ENCODE measurements at places on chromosomes 12 and 14.

DNA sequence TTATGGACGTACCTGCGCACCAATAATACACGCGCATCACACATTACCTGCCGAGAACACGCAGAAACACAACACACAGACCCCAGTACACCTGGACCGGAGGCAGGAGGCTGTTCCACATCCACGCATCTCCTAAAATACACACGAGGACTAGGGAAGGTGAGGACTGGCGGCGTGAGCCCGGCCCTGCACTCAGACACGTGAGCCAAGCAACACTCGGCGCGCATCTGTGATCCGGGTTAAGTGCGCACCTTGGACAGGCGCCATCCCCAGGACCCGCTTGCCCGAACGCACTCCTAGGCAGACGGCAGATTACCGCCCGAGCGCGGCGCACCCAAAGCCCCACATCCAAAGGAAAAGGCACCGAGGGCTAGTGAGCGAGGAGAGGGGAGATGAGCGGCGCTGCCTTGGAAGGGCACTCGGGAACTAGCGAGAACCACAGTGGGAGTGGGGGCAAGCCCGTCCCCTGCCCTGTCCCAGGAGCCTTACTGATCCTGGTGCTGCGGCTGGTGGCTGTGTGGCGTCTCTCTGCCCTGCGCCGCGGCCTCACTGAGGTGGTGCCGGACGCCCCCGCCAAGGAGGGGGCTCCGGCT lies 417 bp downstream of the GLS2 start:
- DNase-seq = no peak

DNA sequence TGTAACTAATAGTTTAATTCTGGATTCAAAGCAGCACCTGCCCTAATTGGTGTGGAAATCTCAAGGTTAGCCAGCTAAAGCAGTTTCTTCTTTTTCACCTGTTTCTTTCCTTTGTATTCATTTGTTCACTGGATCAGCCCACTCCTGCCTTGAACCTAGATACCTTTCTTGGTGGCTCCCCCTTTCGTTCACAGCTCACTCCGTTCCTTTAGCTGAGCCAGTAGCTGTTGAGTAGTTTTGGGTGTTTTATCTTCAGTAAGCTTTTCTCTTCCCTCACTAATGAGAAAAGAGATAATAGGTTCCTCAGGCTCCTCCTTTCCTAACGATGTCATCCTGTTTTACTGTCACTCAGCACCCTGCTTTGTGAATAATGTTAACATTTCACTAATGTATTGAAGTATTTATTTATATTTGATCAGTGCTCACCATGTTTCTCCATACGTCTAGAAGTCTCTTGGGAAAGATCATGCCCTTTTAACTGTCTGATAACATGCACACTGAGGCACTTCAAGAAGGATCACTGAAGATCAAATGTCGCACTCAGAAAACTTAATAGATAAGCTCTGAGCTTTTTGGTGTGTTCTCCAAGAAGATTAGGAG lies 121.1 kb downstream of the TGFB3 start:
- no peak for DNase-seq

DNA sequence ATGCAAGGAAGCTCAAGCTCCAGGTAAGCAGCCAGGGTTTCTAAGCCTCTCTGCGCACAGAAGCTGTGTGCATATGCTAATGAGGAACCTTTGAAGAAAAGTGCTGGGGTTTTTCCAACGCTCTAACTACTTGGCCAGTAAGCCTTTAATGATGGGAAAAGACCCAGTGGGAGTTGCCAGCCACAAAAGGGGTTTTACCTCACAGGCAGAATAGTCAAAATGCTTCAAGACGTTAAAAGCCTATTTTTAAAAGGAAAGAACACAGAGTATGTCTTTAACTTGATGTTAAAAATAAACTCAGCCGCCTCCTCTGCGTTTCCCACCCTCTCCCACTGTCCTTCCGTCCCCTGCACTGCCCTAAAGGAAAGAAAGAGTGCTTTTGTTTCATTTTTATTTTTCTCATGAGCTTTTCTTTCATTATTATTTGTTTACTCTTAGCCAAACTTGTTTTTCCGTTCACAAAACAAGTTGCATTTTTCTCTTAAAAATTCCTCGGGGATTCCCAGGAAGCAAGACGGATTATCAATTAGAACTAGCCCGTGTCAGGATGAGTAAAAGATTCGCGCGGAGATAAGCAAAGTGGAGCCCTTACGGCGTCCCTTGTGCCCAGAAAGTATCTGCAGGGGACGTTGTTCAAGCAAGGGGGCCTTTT lies 209.8 kb upstream of the NUDT4 start:
- peak; percentile 95 for DNase-seq

DNA sequence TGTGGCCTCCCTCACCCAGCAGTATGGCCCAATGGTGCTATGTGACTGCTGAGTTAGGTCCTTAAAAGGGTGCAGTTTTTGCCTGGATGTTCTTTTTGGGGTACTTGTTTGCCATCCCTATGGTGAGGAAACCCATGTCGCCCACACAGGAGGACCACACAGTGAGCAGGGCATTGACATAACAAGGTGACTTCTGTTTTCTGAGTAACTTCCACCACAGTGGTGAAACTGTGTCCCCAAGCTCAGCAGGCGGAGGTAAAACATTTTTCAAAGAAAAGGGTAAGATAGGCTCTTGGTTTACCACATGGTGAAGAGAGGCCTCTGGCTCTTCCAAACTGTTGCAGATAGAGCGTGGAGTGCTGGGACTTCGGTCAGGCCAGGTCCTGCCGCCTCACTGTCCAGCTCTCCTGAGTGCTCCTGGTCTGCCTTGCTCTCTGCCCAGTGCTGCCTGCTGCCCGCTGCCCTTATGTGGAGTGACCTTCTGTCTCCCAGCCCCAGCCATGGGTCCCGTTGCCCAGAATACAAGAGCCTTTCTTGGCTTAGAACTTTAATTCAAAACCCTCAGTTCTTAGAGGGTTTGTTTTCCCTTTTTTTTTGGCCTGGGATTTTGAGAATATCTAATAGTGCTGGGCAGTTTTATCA lies 54.0 kb downstream of the TRAF3 start:
- DNase-seq = no peak

- no peak for DNase-seq
These were observed 8.9 kb downstream of the GTF2A1 start for GRCh38 chr14:81211844-81212243.

DNA sequence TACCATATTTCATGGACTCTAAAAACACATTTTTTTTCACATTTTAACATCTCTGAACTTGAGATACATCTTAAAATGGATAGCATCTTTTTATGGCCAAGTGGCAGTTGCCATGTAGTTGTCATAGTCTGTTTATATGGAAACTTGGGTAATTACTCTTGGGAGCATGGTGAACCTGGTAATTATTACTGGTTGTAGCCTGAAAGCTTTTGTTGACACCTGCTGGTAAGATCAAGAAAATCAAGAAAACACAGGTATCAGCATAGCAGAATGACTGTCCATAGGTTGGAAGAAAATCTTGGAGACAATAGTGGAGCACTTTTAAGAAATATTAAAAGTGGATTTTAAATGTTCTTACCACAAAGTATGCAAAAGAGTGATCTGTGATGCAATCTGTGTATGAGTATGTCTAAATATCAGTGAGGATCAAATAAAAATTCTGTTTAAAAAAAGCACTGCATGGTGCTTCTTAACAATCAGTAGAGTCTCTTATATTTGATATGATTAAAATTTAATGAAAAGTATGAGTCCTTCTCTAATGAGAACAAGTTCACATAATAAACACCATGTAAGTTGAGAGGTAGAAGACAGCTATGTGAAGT lies 44.2 kb downstream of the TTC8 start:
- DNase-seq = no peak

DNA sequence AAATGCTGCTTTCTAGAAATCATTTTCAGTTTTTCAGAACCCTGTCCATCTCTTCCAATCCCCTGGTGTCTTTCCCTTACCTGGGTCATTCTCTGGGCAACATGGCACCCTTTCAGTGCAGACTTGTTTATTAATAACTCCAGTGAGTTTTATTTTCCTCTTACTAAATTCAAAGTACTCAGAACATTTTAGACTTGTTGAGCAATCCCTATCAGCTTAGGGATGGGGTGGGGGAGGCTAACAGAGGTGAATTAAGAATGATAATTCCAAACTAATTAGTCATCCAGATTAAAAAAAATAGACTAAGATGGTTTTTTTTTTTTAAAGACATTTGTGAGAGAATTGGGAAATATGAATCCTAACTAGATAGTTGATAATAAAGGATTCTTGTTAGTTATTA lies 10.7 kb downstream of the GPRC5A start:
- DNase-seq = no peak

GRCh38 chr14:54493293-54493692 lies 4.5 kb upstream of the GMFB start:
- no peak for DNase-seq

DNA sequence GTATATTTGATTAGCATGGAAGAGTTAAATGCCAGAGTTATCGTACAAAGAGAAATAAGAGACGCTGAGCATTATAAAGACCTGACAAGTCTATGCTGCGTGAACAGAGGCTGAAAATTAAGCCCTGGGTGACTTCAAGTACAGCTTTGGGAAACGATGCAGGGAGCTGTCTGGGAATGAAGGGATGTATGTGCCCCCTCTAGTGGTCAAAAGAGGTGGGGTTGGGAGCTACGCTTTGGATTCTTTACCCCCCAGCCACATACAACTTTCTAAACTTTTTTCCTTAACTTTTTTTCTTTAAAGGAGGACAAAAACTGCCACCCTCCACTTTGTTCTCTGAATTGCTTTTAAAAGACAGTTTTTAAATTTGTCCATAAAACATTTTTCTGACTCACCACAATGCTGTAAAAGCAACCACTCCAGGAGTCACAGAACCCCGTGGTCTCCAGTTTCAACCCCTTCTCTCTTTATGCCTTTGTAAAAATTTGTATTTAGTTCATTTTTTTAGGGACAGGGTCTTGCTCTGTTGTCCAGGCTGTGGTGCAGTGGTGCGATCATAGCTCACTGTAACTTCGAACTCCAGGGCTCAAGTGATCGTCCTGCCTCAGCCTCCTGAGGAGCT lies 59.4 kb downstream of the ZNF664 start:
- DNase-seq = no peak

DNA sequence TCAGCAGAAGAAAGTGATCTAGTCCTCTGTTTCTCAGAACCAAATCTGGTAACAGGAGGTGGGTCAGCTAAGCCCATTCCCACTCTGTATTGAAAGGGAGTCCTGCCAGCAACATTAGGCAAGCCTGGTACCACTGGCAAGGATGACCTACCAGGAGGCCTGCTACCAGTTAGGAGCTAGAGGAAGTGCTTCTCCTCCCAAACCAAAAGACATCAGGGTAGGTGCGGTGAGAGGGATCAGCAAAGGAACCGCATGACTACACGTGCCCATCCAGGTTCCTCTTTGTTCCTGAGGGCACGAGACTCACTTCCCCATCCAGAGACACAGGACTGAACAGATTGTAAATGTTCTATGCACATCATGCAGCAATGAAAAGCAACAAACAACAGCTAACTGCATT lies 2.8 kb downstream of the KLRC4 start:
- DNase-seq = no peak
